ENCODE measurements at places on chromosomes 1 and 21. TPM values are rescaled to one million over a fixed set of nuclear protein-coding genes. Genes with fewer than 3 reads are reported as not detected.

The GFI1 gene
- total RNA-seq, result 0.31 TPM

The ZNF648 gene
- total RNA-seq, result 0.17 TPM

The C1QA gene
- total RNA-seq, result not detected

The PEAR1 gene
- total RNA-seq, result 3.0 TPM

The SCP2 gene
- total RNA-seq, result 91.1 TPM

The AADACL4 gene
- not detected for total RNA-seq

The TGFBR3 gene
- total RNA-seq, result 10.8 TPM

The DDR2 gene
- total RNA-seq, result 0.34 TPM

The DENND1B gene
- total RNA-seq, result 28.2 TPM

The SPAG17 gene
- 1.3 TPM for total RNA-seq

The NECTIN4 gene
- total RNA-seq, result 42.4 TPM

The RAB3B gene
- total RNA-seq, result 0.49 TPM

The OR14K1 gene
- total RNA-seq, result not detected

The ZMYND12 gene
- total RNA-seq, result 0.83 TPM

The TNFSF4 gene
- 0.31 TPM for total RNA-seq

DNA sequence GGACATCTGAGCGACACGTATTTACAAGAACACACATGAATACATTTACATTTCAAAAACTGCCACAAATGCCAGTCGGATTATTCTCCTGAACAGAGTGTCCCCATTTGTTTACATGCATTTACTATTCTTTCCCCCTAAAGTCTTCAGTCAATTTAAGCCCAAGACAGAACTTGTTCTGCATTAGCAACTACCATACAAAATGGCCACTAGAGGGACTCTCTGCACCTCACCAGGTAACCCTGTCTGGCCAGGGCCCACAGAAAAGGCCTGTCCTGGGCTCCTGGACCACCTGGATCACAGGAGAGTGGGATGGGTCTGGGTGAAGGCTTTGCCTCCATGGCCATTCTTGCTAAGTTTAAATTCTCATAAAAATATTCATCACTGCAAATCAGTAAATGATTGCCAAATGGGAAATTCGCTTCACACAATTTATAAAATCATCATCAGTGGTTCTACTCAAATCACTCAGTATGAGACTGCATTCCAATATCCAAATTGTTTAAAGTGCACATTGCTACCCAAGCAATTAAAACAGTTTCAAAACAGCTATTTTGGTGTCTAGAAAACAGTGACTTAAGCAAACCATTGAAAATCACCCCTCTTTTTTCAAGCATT lies 12.5 kb upstream of the GUCA2A start:
- H3K4me1 ChIP-seq, result peaks cover 15% of the 10 kb centered on the region
- DNase-seq, result peak; percentile 50
- no peak overlapping the region for H3K27ac ChIP-seq

DNA sequence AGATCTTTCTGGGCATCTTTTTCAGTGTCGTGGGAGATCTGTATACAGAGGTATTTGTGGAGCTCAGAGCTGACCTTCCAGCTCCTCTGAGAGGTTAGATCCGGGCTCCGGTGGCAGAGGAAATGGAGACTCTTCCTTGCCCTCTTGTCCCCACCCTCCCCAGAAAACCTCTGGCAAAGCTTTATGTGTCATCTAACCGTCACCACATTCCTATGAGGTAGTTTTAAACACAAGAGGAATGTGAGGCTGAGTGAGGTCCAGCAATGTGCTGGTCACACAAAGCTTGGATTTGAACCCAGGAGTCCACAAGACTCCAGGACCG lies 1.2 kb downstream of the CD160 start:
- peak; percentile 12 for DNase-seq
- H3K4me1 ChIP-seq, result peaks cover 9% of the 10 kb centered on the region
- H3K27ac ChIP-seq, result no peak overlapping the region
- peaks cover 9% of the 10 kb centered on the region for H3K36me3 ChIP-seq
- peak overlapping the region; percentile 64 for H3K4me3 ChIP-seq

- no peak overlapping the region for H3K4me3 ChIP-seq
- DNase-seq, result no peak
- H3K27me3 ChIP-seq, result no peaks in the 10 kb centered on the region
- H3K36me3 ChIP-seq, result no peaks in the 10 kb centered on the region
Observed at GRCh38 chr1:192737306-192737705, 71.5 kb upstream of the RGS2 start.

GRCh38 chr1:7501084-7501491 lies 270.0 kb upstream of the VAMP3 start:
- no peak for DNase-seq
- no peak overlapping the region for H3K4me3 ChIP-seq
- no peaks in the 10 kb centered on the region for H3K4me1 ChIP-seq
- no peaks in the 10 kb centered on the region for H3K27me3 ChIP-seq

GRCh38 chr1:212944229-212944901 lies 6.0 kb upstream of the VASH2 start:
- DNase-seq, result no peak

DNA sequence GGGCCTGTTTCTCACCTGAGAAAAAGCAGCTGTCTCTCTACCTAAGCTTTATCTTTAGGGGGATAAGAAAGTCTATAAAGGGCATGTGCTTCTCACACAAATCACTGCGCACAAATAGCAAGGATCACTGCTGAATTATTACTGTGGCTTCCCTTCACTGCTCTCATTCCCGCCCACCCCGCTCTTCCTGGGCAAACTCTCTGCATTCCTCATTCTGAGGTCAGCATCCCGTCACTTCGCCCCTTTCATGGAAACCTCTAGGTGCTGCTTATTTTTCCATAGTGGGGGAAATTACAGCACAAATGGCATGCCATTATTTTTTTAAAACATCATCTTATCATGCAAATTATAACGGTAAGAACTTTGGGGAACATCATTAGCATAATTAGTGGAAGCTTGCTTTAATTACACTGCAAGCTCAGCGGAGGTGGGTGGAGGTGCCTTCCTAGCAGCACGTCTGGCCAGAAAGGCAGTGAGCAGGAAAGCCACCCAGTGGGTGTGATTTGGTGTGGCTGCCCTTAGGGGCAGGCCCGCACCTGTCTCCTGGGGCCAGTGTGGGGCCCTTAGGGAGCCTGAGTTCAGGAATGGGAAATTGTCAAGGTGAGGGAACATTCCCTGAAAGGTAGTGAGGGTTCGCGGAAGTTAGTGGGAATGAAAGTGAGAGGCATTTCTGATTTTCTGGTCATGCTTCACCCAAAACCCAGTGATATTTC lies 105.9 kb downstream of the LAMC2 start:
- peaks cover 28% of the 10 kb centered on the region for H3K27me3 ChIP-seq
- no peaks in the 10 kb centered on the region for H3K36me3 ChIP-seq
- no peak overlapping the region for H3K4me3 ChIP-seq
- H3K27ac ChIP-seq, result no peak overlapping the region

GRCh38 chr21:34889676-34890469 lies 159.2 kb downstream of the RUNX1 start:
- H3K36me3 ChIP-seq, result peaks cover 64% of the 10 kb centered on the region
- H3K4me3 ChIP-seq, result peak overlapping the region; percentile 65
- DNase-seq, result peak; percentile 84
- H3K27me3 ChIP-seq, result no peaks in the 10 kb centered on the region
- peak overlapping the region; percentile 85 for H3K27ac ChIP-seq
- H3K4me1 ChIP-seq, result no peaks in the 10 kb centered on the region

DNA sequence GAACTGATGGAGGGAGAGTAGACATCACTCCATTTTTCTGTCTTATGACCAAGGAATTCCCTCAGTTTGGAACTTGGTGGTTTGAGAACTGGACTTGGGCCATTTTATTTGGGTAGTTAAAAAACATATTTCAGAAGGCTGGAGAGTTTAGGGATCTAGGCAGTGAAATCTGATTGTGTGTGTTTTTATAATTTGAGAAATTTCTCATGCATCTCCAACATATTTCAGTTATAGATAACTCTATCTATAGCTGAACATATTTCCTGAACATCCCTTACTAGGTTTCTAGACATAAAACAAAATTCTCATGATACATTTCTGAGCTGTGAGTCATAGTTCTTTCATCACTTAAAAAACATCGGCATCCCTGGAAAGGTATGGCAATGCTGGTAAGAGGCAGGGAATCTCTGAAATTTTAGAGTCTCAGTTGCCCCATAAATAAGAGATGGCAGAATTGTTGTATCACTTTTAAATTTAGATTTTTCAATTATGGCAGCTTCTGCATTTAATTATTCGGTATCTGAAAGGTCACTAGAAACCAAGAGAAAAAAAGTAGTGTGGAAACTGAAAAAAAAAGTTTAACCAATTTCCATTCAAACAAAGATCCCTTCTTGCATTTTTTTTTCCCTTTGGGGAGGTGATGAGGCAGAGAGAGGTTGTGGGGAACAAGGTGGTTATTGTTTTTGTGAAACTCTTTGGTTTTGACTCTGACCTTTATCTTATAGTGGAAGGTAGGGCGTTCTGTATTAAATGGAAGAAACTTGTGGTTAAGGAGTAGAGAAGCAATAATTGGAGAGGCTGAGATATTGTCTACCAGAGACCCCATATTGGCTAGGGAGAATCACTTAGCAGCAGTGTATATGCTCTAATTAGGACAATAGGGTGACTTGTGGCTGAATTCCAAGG lies 102.9 kb downstream of the FASLG start:
- H3K27ac ChIP-seq, result no peak overlapping the region
- no peaks in the 10 kb centered on the region for H3K36me3 ChIP-seq
- H3K4me3 ChIP-seq, result no peak overlapping the region
- H3K27me3 ChIP-seq, result no peaks in the 10 kb centered on the region
- DNase-seq, result no peak

DNA sequence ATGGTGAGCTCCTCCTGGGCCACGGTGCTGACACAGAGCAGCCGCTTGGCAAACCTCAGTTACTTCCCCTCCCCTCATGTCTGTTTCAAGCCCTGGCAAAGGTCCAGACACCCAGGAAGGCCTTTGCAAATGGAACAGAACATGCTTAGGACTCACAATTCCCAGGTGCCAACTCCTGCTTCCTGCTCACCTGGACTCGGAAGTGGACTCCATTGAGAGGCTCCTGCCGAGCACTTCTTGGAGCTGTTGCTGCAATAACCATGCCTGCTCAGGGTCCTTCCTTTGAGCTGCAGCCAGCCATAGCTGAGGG lies 10.7 kb downstream of the DCST2 start:
- H3K36me3 ChIP-seq, result peaks cover 20% of the 10 kb centered on the region
- H3K27me3 ChIP-seq, result no peaks in the 10 kb centered on the region
- no peak overlapping the region for H3K27ac ChIP-seq
- DNase-seq, result no peak
- H3K4me3 ChIP-seq, result no peak overlapping the region
- H3K4me1 ChIP-seq, result peaks cover 61% of the 10 kb centered on the region

DNA sequence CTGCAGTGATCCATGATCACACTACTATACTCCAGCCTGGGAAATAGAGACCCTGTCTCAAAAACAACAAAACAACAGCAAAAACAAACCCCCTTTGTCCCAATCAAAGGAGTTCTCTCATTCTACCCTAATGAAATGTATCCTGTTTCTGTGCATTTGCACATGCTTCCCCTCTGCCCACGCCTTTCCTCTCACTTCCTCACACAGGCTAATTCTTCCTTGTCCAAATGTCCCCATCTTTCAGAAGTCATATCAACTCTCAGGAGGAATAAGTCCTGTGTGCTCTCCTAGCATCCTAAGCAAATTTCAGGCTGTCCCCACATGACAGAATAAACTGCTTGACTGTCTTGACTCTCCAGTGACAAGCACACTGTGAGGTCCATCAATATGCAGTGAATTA lies 8.1 kb upstream of the ATP1B1 start:
- no peak for DNase-seq
- H3K27ac ChIP-seq, result no peak overlapping the region
- no peaks in the 10 kb centered on the region for H3K36me3 ChIP-seq
- H3K4me3 ChIP-seq, result no peak overlapping the region

GRCh38 chr1:113930499-113931161 lies 1.5 kb downstream of the HIPK1 start:
- H3K27ac ChIP-seq, result peak overlapping the region; percentile 74
- H3K4me1 ChIP-seq, result peaks cover 47% of the 10 kb centered on the region
- no peaks in the 10 kb centered on the region for H3K27me3 ChIP-seq
- H3K36me3 ChIP-seq, result peaks cover 43% of the 10 kb centered on the region
- peak; percentile 18 for DNase-seq

- no peak overlapping the region for H3K4me3 ChIP-seq
- H3K27ac ChIP-seq, result no peak overlapping the region
- H3K27me3 ChIP-seq, result no peaks in the 10 kb centered on the region
Observed at GRCh38 chr21:26920055-26920454, 46.8 kb downstream of the ADAMTS5 start.

DNA sequence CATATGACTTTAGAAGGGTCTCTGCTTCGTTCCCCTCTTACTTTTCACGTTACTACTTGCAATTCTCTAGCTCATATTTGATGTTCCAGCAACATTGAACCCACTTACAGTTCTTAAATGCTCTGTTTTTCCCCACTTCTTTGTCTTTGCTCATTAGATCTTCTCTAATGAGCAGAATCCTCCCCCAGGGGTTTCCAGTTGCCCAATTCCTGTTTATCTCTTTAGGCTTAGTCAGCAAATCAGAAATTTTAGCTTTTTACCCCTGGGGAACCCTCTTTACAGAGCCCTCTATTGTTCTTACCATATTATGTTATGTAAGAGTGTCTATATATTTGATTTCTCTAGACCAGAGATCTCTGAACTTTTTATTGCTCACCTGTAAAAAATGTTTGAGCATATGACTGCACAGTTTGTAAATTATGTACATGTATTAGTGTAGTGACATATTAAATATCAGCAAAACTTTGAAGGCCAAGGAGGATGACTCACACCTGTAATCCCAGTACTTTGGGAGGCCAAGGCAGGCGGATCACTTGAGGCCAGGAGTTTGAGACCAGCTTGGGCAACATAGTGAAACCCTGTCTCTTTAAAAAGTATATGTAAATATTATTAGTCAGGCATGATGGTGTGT lies 71.4 kb downstream of the FNBP1L start:
- H3K36me3 ChIP-seq, result peaks cover 10% of the 10 kb centered on the region
- H3K27ac ChIP-seq, result peak overlapping the region; percentile 32
- H3K4me1 ChIP-seq, result peaks cover 39% of the 10 kb centered on the region

GRCh38 chr1:52348704-52349300 lies 17.2 kb downstream of the CC2D1B start:
- H3K4me1 ChIP-seq, result no peaks in the 10 kb centered on the region
- no peak overlapping the region for H3K27ac ChIP-seq
- DNase-seq, result no peak

- H3K4me1 ChIP-seq, result no peaks in the 10 kb centered on the region
- H3K4me3 ChIP-seq, result no peak overlapping the region
- DNase-seq, result peak; percentile 67
Observed at GRCh38 chr21:32403201-32403777, 9.2 kb upstream of the EVA1C start.

DNA sequence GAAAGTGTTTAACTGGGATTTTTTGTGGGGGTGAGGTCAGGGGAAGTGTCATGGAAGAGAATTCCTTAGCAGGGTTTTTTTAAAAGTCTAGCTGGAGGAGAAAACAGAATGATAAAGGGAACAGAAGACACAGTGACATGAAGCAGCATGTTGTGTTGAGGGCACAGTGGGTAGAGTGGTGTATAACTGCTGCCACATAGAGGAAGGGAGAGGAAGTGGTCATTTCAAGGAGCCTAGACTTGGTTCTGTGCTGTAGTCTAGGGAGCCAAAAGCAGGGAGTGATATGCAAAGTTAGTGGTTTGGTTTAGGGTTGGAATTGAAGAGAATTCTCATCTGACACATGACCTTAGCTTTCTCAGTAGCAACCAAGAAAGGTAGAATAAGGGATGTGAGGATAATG lies 10.2 kb downstream of the EEIG2 start:
- H3K27me3 ChIP-seq, result no peaks in the 10 kb centered on the region
- H3K4me3 ChIP-seq, result no peak overlapping the region
- H3K36me3 ChIP-seq, result no peaks in the 10 kb centered on the region
- DNase-seq, result no peak
- no peak overlapping the region for H3K27ac ChIP-seq

GRCh38 chr1:27016376-27016775 lies 3.7 kb upstream of the TENT5B start:
- H3K4me1 ChIP-seq, result peaks cover 12% of the 10 kb centered on the region
- peaks cover 11% of the 10 kb centered on the region for H3K36me3 ChIP-seq
- no peak overlapping the region for H3K27ac ChIP-seq

- peaks cover 19% of the 10 kb centered on the region for H3K27me3 ChIP-seq
- no peak for DNase-seq
- H3K4me1 ChIP-seq, result peaks cover 11% of the 10 kb centered on the region
- no peak overlapping the region for H3K4me3 ChIP-seq
Observed at GRCh38 chr1:159868766-159869165, 6.3 kb upstream of the VSIG8 start.

Measured in Calu3 (cell line).